ENCODE measurements at places on chromosomes 11 and 22.

DNA sequence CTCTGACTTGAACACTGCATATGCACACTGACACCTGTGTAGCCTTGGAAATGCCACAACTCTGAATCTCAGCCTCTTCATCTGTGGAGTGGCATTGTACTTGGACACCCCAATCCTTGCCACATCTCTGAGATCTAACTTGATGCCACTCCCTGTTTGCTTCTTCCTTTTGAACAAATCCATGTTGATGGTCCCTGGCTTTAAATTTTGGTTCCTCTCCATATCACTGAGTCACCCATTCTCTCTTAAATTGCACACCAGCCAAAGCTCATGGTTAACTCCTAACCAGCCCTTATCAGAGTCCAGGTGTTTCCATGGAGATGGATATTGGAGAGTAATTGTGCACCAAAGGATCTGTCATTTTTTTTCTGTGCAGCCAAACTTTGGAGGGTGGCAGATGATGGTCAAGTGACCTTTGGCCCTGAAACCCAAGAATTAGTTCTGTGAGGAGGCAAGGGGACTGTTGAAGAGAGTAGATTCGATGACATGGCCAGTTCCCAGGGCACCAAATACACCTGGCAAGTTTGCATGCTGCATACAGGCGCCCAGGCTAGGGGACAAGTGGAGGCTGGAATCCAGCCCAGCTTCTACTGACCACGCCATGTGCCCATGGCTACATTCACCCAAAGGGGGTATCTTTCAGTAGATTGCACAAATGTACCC is 25.1 kb upstream of the PAMR1 start:
- DNase-seq: no peak

DNA sequence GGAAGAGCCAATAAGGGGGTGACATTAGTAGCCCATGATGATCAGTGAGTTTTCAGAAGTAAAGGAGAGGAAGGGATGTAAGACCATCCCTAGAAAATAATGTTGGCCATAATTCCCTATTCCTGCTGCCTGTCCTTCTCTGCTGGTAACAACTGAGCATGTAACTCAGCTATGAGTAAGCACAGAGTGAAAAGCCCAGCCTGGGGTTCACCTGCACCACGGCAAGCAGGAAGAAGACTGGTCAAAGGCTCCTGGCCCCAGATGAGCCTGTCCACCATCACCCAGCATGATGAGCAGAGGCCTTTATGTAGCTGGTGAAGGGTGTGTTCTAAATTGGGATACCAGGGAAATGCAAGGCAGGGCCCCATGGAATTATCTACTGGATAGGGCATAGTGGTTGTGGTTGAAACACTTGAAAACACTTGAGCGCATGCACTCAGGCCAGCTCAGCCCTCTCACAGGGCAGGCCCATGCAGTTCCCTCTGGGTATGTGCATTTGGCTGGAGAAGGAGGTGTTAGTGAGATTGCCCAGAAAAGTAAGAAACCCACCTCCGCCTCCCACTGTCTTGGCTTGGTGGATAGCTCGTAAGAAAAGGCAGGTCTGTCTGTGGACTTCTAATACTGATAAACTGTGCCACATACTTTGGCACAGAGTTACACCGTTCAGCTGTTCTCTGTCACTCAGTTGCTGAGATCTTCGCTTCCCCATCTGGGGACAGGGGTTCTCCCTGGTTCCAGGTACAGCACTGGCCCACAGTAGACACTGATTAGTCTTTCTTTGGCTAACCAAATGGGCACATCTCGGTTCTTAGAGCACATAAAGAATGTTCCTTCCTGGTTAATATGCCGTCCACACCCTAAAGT is 86.8 kb downstream of the AMOTL1 start:
- no peak for DNase-seq

DNA sequence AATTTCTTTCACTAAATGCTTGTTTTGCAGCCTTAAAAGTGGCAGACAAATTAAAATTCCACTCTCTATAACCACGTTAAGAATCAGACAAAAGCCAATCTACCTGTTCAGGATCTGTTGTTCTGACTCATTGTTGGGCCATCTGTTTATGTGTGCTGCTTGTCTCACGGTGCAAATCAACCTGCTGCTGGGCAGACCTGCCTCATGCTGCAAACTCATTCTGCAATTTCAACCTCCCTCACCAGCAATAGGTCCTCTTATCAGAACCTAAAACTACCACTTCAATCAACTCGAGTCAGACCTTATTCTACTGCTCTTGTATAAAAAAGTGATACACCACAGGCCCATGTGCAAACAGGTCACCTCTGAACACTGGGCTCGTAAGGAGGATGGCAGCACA is 75.1 kb downstream of the LARGE2 start:
- peak; percentile 56 for DNase-seq

- peak; percentile 3 for DNase-seq
Observed at GRCh38 chr11:132330515-132330914, 960.1 kb downstream of the NTM start.

GRCh38 chr11:45090607-45091006 is 55.8 kb upstream of the PRDM11 start:
- DNase-seq: no peak
